T-helper 17 cell (primary cell): ENCODE measurements at places on chromosomes 1 and 21.

- no peak for DNase-seq
Observed at GRCh38 chr1:115170961-115171392, 81.7 kb upstream of the TSPAN2 start.

- DNase-seq = no peak
Observed at GRCh38 chr1:56644919-56645676, at the start of gene PRKAA2. Gene PRKAA2 (plus strand): TSS chr1:56645314. CDS start chr1:56645388, 74 bp downstream.

GRCh38 chr1:59592924-59593323 lies 221.8 kb upstream of the HOOK1 start:
- no peak for DNase-seq

- no peak for DNase-seq
Observed at GRCh38 chr1:89822999-89823628, 2.3 kb downstream of the LRRC8D start.

GRCh38 chr1:62706985-62707743 lies 19.0 kb upstream of the DOCK7 start:
- no peak for DNase-seq

DNA sequence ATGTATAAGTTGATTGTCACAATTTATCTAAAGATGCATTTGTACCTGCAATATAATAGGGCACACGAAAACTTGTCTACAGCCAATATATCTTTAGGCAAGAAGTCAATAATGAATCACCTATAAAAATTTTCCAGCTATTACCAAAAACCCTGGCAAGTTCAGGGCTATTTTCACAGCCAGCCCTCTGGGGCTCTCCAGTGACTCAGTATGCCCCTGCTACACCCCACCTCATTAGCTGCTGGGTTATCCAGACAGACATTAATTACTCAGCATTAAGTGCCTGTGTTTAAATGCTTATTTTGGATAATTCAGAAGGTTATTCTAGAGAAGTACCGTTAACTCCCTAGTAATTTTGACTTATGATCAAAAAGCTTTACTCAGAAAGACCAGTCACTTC lies 220.2 kb downstream of the TBX15 start:
- no peak for DNase-seq

- no peak for DNase-seq
Observed at GRCh38 chr1:66695116-66695515, 57.1 kb upstream of the DYNLT5 start.

GRCh38 chr1:200401708-200402107 lies 8.1 kb downstream of the ZNF281 start:
- no peak for DNase-seq

GRCh38 chr1:3530926-3531818 lies 76.7 kb downstream of the ARHGEF16 start:
- DNase-seq = peak; percentile 66

GRCh38 chr1:206588492-206588891 lies 23.8 kb downstream of the EIF2D start:
- DNase-seq = no peak

GRCh38 chr1:145977486-145978470 lies 13.3 kb downstream of the POLR3GL start:
- DNase-seq = peak; percentile 50

DNA sequence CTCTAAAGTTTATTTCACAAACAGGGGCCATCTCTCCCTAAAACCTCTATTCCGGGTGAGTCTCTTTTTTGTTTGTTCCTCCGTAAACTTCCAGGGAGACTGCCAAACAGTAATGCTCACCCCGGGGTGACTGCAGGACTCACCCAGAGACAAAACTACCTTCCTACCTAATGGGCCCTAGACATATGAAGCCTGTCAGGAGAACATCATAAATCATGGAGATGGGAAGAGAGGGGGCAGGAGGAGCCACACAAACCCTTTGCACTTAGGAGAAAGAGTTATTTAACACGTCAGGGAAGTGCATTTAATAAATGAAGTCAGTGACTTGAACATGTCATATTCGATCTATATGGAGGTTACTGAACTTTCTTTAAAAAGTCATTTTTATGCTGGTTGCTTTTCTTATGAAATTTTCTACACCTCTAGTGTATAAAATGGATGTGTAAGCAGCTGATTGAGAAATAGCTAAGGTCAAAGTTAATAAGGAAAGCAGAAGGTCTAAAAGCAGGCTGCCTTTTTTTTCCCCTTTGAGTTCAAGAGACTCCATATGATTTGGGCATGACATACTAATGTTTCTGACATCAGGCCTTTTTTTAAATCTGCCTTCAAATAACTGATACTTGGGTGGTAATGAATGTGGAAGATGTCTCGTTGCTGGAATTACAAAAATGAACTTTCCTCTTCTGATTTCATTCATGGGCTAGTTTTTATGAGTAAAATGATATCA lies 286.9 kb upstream of the USP25 start:
- no peak for DNase-seq

DNA sequence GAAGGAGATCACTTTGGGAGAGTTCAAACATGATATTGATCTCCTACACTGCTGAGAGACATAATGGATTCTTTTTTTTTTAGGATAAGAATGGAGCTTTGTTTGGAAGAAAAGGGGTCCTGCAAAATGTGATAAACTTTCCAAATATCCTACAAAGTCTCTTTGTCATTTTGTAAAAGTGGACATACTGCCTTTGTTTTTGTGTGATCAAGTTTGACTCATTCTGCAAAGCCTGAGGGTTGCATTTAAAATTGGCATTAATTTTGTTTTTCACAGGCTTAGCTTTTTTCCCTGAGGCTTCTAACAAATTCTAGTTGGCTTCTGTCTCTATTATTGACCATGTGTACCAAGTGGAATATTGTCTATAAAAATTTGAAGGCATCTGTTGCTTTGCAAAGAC lies 113.2 kb downstream of the AK5 start:
- DNase-seq = no peak

GRCh38 chr21:41589131-41589530 lies 81.2 kb upstream of the TMPRSS2 start:
- DNase-seq = no peak
